ENCODE measurements at places on chromosomes 6 and 20. TPM values are rescaled to one million over a fixed set of nuclear protein-coding genes. Genes with fewer than 3 reads are reported as not detected.

The PI16 gene
- total RNA-seq: 15.1 TPM

The PLN gene
- total RNA-seq: 2,685 TPM

The WFDC10B gene
- not detected for total RNA-seq

The AIF1 gene
- total RNA-seq: 22.1 TPM

The RAB32 gene
- total RNA-seq: 7.6 TPM

The ME1 gene
- total RNA-seq: 24.8 TPM

The HLA-B gene
- 465 TPM for total RNA-seq

The LY6G6F gene
- not detected for total RNA-seq

The NUS1 gene
- total RNA-seq: 13.5 TPM

The LZTS3 gene
- 19.6 TPM for total RNA-seq

The SCGN gene
- total RNA-seq: 1.2 TPM

The MYCT1 gene
- 17.6 TPM for total RNA-seq

The RFX6 gene
- total RNA-seq: not detected

The TCF21 gene
- 5.2 TPM for total RNA-seq

The CFB gene
- total RNA-seq: 8.8 TPM

The SNAP91 gene
- total RNA-seq: 5.5 TPM

The PROKR2 gene
- total RNA-seq: not detected

The DTNBP1 gene
- total RNA-seq: 21.0 TPM

The PPIL6 gene
- total RNA-seq: 4.5 TPM

The GLP1R gene
- total RNA-seq: 6.8 TPM

The ZC2HC1B gene
- not detected for total RNA-seq

The TINAG gene
- total RNA-seq: not detected

The LTB gene
- 1.6 TPM for total RNA-seq

The METTL24 gene
- total RNA-seq: 1.1 TPM

The LST1 gene
- total RNA-seq: 9.0 TPM

The SRSF3 gene
- 119 TPM for total RNA-seq

The ARMH2 gene
- total RNA-seq: not detected

The CLPSL1 gene
- total RNA-seq: not detected

The BPIFB2 gene
- total RNA-seq: not detected
